ENCODE measurements at places on chromosomes 3 and 15.

DNA sequence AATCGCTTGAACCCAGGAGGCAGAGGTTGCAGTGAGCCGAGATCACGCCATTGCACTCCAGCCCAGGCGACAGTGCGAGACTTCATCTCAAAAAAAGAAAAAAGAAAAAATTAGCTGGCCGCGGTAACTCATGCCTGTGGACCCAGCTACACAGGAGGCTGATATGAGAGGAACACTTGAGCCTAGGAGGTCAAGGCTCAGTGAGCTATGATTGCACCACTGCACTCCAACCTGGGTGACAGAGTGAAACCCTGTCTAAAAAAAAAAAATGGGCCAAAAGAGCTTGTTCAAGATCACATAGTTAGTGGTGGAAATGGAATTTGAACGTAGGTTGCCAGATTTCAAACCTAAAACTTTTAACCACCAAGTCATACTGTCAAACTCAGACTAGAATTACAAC is 46.2 kb upstream of the PPP4R2 start:
- no peak for DNase-seq

- DNase-seq: no peak
Observed at GRCh38 chr15:62021991-62022600, 38.2 kb downstream of the VPS13C start.

DNA sequence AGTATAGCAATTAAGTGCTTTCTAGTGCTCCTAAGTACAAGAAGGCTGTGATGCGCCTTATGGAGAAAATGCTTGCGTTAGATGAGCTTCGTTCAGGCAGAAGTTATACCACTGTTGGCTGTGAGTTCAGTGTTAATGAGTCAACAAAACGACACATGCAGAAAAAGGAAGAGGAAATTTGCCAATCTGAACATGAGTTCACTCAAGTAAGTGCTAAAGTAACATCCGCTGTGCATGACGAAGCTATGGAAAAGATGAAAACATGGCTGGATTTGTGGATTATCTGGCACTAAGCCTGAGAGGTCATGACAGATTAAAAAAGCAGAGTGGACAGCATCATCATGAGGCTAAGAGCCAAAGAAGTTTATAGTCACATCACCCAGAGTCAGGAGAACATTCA is 36.9 kb downstream of the SH3BP5 start:
- no peak for DNase-seq

GRCh38 chr15:70093070-70093469 is 4.6 kb downstream of the TLE3 start:
- DNase-seq: no peak

DNA sequence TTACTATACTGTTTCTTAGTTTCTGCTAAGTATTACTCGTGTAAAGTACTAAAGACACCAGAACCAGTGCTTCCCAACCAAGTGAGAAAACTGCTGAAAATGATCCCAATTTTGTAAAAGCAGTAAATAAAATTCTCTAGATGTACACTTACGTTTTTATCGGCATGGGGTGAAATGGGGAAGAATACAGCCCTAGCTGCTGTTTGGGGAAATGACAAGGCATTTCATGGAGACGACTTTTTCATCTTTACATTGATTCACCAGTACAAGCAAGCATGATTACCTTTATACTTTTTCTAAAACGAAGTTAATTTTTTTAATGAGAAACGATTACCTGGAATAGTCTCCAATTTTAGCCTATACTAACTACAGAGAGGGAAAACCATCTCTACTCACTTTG is 1.4 kb downstream of the PSMD6 start:
- DNase-seq: no peak

DNA sequence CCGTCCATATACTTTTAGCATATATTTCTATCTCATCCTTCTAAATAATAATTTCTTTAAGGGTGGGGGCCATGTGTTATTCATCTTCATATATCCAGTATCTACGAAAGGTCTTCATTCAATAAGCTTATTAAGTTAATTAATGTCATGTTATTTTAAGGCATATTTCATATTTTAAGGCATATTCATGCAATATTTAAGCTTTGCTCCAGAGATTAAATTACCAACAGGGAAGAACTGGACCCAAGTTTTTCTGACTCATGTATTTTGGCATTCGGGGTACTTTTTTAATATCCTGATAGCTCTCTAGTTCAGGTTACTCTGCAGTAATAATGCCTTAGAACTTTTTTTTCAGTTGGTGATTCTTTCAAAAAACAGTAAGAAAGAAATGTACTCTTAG is 27.4 kb downstream of the PHC3 start:
- DNase-seq: no peak

- no peak for DNase-seq
Observed at GRCh38 chr3:24139463-24140412, 194.7 kb downstream of the NR1D2 start.

DNA sequence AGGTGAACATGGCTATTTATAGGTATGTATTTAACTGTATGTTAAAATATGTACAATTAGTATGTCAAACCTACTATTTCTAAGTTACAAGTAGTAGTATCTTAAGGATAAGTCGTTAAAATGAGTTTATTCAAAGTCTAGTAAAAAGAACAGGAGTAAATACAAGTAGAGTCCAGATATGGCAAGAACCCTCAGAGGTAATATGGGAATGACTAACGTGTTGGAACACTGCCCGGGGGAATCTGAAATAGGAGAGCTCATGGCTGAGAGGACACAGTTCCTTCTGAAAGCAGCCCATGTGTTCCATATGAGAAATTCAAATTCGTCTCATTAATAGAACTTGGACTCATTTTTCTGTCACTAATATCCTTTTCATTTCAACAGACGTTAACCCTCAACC is 158.8 kb downstream of the CLSTN2 start:
- DNase-seq: no peak

- peak; percentile 76 for DNase-seq
Observed at GRCh38 chr3:196179380-196180308, 31.6 kb downstream of the ZDHHC19 start.

DNA sequence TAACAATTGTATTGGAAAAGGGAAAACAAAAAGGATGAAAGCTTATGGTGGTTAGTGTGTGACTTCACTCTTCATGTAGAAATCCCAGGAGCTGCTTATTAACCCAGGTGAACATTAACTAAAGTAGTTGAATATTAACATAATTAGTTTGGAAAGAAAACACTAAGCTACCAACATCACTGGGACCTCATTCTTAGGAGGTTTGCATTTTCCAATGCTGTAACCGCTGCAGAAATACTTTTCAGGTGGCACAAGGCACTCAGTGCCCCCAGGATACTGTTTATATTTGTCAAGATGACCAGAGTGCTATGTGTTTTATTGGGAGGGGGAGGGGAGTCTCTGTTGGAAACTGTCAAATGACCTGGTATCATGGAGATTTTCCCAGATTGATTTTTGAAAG is 25.9 kb upstream of the VILL start:
- DNase-seq: no peak

GRCh38 chr3:82654708-82655107 is 893.3 kb upstream of the GBE1 start:
- no peak for DNase-seq

DNA sequence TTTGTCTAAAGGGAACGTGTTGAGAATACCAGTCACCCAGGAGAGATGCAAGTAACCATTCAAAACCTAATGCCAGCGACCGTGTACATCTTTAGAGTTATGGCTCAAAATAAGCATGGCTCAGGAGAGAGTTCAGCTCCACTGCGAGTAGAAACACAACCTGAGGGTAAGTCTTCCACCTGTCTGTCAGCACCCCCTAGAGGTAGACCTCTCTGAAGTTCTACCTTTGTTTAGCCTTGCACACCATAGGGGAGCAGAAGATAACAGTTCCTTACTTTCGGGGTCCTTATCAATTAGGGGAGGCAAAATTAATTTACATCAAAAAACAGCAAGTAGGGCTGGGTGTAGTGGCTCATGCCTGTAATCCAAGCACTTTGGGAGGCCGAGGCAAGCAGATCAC is 124.4 kb downstream of the HCN4 start:
- no peak for DNase-seq

DNA sequence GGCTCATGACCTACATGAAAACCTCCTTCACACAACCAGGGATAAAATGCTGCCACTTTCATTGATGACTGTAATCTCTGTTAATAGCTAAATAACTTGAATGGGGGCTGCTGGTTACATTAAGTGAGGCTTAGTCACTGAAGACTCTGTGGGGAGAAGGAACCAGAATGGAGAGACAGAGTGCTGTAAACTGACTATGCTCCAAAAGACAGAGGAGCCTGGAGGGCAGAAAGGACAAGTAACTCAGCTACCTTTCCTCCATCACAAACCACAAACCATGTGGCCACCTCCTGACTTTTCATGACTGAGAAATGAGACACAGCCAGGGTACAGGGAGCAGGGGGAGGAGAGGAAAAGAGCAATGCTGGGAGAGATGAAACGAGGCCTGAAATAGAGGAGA is 97.1 kb upstream of the TRIM42 start:
- DNase-seq: no peak

GRCh38 chr3:188700501-188700900 is 471.3 kb upstream of the TPRG1 start:
- DNase-seq: no peak

DNA sequence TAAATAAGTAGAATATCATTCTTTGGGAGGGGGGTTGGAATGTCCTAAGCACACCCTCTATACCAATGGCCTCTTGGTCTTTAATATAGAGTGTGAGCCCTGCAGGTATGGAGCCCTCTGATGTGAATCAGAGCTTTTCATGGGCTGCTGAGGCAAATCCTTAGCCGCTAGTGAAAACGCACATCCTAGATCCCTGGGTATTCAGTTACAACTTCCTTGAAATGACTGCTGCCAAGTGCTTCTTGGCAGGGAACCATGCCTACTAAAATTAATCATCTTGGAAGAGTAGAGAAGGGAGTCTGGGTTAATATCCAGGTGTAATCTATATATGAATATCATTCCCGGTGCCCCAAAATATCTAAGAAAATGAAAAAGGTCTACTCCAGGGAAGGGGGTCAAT is 109.1 kb downstream of the POLQ start:
- no peak for DNase-seq

GRCh38 chr3:62319570-62320243 is 53.6 kb downstream of the FEZF2 start:
- DNase-seq: no peak

DNA sequence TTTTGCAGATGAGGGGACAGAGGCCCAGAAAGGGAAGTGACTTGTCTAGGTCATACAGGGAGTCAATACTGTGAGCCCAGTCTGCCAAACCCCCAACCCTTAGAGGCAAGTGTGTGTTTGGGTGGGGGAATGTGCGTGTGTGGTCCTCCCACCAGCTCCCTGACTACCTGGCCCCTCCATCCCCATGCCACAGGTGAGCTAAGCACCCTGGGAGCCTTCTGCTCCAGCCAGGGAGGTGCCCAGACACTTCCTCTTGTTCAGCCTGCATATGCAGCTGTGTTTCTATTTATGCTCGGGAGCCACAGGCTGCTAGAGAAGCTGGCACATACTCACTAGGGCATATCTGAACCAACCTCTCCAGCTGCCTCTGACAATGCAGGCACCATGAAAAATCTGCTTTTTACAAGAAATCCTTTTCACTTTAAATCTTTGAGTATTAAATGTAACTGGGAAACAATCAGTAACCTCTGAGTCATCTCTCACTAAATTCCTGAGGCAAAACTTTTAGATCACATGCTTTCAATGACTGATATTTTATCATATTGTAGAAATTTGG is 20.7 kb downstream of the TBC1D2B start:
- DNase-seq: no peak

DNA sequence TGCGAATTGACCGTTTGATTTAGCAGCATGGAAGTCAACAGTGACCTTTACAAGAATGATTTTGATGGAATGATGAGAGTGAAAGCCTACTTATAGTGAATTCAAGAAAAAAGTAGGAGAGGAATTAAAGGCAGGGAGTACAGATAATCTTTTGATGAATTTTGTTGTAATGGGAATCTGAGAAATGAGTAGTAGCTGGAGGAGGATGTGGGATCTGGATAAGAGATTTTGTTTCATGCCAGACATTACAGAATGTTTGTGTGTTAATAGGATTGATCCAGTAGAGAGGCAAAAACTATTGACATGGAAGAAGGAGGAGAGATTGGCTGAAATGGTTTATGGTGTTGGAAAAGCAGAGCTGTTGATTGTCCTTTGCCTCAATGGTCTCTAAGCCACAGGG is 17.4 kb upstream of the ZNF609 start:
- no peak for DNase-seq

DNA sequence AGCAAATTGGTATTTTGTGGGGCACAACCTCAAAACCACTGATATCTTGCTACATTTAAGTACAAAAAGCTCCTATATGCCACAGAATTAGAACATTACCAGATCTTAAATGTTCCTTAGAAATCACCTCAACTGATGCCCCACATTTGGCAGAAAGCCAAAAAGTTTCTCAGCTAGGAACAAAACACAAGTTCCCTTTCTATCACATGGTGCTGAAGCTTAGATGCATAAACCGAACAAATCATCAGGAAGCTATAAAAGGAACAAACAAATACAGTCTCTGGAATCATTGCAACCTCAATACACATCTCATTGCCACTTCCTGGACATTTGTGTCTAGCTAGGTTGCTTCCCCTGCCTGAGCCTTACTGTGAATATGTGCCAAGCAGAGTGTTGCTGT is 492.6 kb downstream of the LPP start:
- no peak for DNase-seq

DNA sequence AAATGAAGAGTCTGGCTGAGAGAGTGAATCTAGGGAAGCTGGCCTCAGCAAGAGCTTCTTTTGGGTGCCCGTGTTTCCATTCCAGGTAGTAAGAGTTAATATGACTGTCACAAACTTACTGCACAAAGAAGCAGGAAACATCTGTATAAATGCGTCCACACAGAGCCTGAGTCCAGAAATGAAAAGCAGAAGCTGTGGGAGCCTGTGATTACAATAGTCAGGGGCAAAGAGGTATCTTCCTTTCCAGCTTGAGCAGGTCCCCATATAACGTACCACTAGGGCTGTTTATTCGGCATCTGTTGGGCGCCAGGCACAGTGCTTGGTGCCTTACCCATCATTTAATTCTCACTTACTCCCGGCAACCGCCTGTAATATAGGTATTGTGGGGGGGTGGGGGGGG is 40.5 kb upstream of the B3GNT5 start:
- no peak for DNase-seq

DNA sequence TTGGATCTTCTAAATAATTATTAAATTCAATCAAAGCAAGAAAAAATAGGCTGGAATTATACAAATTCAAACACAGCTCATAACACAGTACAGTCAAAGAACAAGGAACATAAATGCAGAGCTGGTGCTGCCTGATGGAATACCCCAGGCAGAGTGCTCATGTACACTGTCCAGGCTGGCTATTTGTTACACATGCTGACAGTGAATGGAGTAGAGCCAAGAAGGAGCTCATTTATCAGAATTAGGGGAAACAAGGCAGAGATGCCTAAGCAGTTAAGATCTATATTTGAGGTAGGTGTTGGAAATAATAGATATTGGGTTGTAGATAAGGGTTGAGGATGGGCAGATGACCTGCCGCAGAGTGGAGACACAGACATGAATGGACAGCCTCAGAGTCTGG is 788.2 kb upstream of the ARPP21 start:
- DNase-seq: no peak

DNA sequence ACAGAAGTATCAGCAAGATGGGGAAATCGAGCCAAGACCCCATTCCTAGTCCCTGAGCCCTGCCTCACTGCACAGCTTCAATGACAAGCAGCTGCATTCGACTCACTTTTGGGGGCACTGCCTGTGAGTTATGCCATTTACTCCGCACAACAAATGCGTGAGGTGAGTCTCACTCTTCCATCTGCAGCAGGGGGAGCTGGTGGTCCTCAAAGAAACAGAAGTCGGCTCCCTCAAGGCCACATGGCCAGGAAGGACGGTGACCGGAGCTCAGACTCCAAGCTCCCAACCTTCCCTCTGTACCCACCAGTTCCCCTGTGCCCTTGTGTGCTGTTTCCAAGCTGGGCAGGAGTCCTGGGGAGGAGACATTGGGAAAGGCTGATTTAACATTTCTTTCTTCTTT is 127.7 kb upstream of the IQSEC1 start:
- peak; percentile 57 for DNase-seq

- peak; percentile 77 for DNase-seq
Observed at GRCh38 chr3:46987743-46988401, 8.4 kb downstream of the NBEAL2 start.

All from ELF-1 (cell line).